Cardiac fibroblast (primary cell): ENCODE measurements at places on chromosomes 12 and 14.

- peak; percentile 85 for DNase-seq
Measured at GRCh38 chr12:54216797-54217661, 28.2 kb upstream of the SMUG1 start.

DNA sequence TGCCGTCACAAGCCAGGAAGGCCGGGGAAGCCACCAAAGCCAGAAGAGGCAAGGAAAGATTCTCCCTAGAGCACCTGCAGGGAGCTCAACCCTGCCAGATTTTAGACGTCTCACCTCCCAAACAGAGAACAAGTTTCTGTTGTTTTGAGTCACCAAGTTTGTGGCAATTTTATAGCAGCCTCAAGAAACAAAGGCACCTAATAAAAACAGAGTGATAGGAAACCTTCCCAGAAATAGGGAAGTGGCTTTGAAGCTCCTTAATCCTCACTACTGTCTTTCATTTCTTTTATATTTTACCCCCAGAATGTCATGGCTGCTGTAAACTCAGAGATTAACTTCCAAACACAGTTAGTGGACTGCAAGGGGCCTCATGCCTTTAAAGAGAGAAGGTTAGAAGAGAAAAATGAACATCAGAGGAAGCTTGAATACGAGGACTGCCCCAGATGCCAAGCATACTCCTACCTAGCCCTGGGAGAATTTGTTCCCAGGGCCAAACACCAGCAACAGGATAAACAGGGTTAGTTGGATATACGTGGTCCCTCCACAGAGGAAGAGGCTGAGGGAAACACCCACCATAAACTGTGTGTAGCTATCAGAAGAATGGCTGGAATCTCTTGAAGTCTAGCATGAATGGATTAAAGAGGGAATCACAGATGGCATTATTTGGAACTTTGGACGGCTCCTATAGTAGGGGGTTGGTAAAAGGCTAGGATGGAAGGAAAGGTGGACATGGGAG lies 148.3 kb downstream of the KCNA5 start:
- no peak for DNase-seq

DNA sequence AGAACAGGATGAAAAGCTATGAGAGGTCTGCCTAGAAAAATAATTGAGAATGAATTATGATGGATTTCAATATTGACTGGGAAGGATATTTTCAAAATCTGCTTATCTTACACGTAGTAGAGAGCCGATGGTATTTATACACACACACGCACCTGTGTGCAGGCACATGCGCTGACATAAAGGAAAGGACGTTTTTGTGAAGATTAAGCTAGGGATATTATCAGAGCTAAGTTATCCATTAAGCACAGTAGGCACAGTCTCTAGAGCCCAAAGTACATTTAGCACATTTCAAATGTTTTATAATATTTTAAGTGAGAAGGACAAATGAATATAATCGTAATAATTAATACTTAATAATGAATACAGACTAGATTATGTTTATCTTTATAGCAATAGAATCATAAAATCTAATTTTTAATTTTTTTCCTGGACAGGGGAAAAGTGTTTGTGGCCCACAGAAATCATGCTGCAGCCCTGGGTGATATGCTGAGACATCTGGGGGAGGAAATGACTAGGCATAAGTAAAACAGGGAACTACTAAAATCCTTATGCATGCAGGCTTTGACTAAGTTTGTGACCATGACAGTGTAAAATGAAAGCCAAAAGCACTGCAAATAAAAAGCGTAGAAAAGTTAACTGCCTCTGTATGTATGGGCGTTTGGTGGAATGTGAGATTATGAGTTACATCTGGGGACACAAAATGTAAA lies 146.1 kb downstream of the KITLG start:
- DNase-seq = peak; percentile 45

DNA sequence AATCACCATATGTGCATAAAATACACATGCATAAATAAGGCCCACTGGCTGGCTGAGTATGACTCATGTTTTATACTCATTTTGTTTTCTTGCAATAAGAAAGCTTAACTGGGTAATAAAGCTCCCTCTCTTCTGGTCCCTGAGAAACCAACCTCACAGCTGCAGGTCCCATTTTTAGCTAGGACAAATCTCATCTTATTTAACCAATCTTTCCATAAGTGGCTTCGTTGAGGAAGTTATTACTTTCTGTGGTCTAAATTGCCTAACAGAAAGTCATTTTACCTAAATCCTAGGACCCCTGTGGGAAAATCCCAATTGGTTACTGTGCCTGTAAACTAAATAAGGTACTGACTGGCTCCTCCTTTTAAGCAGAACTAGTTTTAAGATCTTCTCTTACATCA lies 232.8 kb upstream of the FBXO33 start:
- no peak for DNase-seq

DNA sequence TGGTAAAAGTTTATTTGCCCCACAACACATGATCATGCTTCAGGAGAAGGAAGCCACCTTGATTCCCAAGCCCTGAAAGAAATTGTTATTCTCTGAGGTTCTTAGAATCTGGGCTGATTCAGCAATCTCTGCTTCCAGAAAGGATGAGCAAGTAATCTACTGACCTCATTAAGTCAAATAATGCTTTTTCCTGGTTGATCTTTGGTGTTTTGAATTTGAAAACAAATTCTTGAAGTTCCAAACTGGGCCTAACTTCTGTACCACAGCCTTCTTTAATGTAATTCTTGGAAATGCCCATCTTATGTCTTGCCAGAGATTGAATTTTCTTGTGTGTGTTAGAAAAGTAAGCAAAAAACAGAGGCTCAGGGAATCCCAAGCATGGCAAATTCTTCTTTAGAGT lies 319.2 kb upstream of the DDHD1 start:
- DNase-seq = no peak

- DNase-seq = no peak
Measured at GRCh38 chr12:65539023-65539422, 260.5 kb downstream of the MSRB3 start.

GRCh38 chr14:37278636-37279538 lies 81.2 kb downstream of the MIPOL1 start:
- DNase-seq = no peak

- DNase-seq = no peak
Measured at GRCh38 chr12:105548626-105549025, 218.1 kb downstream of the C12orf75 start.

- no peak for DNase-seq
Measured at GRCh38 chr14:22561661-22562579, 27.1 kb downstream of the DAD1 start.

DNA sequence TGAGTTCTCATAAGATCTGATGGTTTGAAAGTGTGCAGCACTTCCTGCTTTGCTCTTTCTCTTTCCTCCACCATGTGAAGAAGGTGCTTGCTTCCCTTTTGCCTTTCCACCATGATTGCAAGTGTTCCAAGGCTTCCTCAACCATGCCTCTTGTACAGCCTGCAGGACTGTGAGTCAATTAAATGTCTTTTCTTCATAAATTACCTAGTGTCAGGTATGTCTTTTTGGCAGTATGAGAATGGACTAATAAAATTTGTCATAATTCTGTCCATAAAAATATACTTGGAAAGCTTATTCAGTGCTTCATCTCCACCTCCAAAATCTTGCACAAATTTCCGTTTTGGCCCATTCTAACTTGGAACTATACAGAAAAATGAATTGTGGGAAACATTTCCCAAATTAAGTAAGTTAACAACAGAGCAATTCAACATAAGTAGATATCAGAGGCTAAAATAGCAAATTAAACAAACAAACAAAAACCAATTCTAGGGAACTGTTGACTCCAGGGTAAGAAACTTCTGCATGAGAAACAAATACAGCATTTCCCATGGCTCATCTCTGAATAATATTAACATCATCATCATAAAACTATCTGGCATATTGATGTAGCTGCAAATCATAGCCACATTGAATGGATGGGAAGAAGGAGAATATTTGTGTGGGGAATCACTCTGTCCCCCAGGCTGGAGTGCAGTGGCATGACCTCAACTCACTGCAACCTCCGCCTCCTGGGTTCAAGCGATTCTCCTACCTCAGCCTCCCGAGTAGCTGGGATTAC lies 459.5 kb upstream of the FAR2 start:
- DNase-seq = no peak

DNA sequence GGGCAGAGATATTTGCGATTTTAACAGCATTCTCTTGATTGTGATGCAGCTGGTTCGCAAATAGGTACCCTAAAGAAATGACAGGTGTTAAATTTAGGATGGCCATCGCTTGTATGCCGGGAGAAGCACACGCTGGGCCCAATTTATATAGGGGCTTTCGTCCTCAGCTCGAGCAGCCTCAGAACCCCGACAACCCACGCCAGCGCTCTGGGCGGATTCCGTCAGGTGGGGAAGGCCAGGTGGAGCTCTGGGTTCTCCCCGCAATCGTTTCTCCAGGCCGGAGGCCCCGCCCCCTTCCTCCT lies 271 bp upstream of the PSEN1 start:
- DNase-seq = no peak
